Esophagus squamous epithelium (tissue), 5 donors: ENCODE measurements at places on chromosomes 7 and 10.

- no peak for DNase-seq
Measured at GRCh38 chr7:945556-946255, 8.8 kb downstream of the ADAP1 start.

DNA sequence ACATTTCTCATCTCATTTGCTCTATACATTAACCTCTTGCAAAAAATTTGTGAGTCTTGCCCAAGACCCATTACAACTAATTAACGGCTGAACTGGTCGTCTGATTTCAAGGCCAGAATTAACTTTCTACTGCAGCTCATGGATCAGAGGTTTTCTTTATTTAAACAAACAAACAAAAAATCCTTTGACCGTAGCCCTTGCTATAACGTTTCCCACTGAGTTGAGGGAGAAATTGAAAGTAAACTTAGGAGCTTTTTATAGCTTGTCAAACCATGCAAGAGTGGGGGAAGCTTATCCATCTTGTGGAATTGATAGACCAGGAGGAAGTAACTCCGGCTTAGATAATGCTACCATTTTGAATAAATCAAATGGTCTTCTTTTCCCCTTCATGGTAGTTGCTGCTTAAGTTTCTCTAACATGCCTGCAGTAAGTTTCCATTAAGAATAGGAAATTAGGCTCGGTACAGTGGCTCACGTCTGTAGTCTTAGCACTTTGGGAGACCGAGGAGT lies 3.3 kb downstream of the SRGN start:
- DNase-seq = no peak

DNA sequence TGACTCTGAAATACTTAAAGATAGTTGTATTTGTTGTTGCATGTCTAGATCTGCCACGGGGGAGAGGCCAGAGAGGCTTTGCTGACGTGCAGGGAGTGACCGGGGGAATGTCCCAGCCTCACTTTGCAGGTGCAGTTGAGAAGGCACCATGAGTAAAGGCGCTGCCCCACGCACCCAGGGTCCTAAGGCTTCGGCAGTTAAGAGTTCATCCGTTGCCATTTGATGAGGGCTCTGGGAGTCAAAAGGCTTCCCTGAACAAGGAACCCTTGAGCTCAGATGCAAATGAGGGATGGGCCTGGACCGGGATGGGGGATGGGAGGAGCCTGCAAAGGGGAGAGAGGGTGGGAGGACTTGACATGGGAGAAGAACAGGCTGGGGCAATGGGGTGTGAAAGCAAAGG lies 20.4 kb downstream of the PPP2R2D start:
- DNase-seq = no peak

DNA sequence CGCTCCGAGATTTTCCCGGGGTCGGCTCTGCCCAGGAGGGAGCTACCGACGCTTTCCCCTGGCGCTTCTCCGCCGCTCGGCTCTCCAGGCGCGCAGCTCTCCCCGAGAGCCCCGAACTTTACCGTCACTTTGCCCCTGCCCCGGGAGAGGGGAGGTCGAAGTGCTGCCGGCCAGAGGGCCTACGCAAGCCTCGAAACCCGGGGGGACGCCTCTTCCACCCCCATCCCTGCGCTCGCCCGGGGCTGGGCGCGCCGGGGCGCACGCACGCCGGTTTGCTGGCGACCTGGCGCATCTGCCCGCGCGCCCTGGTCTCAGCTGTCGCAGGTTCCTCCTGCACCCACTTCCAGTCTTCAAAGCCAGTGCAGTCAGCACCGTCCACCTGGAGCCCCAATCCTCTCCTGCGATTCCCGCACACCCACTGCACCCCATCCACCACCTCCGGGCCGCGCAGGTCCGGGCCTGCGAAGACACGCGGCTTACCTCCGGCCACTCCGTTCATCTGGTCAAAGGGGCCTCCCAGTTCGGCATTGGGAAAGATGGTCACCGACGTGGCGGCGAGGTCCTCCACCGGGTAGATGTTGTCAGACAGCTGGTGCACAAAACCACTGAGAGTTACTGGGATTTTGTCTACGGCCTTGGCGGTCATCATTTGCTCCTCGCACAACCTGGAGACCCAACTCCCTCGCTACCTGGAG lies 638 bp downstream of the EGR2 start:
- no peak for DNase-seq

GRCh38 chr7:67387851-67388250 lies 391.2 kb downstream of the TYW1 start:
- DNase-seq = no peak

GRCh38 chr7:51066405-51066882 lies 250.2 kb downstream of the COBL start:
- no peak for DNase-seq

GRCh38 chr7:157404845-157405481 lies 68.2 kb downstream of the DNAJB6 start:
- no peak for DNase-seq

DNA sequence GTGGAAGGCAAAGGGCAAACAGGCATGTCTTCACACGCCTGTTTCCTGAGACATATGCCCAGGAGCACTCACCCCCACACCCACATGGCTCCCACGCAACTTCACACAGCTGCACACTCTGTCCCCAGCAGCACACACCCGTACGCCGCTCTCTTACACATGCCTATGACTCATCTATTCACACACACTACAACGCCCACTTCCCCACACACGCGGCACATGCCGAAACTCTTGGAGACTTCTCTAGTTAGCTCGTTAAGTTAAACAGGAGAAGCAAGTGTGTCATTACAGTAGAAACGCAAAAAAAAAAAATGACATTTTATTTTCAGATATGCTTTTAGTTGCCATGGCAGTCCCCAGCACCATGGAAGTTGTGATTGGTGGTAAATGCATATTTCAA lies 6.7 kb downstream of the CALN1 start:
- DNase-seq = no peak

GRCh38 chr10:14208231-14208630 lies 122.5 kb downstream of the FRMD4A start:
- DNase-seq = no peak

DNA sequence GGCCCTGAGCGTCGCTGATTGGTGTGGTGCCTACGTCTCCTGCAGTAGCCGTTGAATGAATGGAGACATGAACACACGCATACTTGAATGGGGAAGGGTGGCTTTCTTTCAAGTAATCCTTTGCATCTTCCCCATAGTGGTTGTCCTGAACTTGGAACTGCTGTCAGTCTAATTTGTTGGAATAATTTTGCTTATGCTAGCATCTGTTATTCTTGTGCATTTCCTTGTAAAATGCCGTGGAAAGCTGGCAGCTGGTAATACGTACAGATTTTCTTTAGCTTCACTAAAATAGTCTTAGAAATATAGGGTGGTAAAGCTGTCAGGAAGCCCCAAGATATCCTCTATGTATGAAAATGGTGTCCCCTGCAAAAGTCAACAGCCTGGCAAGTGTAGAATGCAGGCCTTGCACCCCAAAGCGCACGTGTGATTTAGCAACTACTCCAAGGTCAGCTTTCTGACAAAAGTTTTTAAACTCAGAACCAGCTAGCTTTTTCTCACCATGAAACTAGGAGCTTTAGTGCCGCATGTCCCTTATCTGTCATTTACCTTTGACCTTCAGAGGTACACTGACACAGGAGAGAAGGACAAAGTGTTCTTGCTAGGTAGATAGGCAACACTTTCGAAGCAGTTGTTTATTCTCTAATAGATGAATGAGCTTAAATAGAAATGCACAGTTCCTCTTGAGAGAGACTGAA lies 70.8 kb downstream of the RBM33 start:
- no peak for DNase-seq

- DNase-seq = no peak
Measured at GRCh38 chr10:69901628-69902505, 100.2 kb downstream of the COL13A1 start.

- DNase-seq = no peak
Measured at GRCh38 chr7:16649196-16649595, 3.2 kb downstream of the BZW2 start.

DNA sequence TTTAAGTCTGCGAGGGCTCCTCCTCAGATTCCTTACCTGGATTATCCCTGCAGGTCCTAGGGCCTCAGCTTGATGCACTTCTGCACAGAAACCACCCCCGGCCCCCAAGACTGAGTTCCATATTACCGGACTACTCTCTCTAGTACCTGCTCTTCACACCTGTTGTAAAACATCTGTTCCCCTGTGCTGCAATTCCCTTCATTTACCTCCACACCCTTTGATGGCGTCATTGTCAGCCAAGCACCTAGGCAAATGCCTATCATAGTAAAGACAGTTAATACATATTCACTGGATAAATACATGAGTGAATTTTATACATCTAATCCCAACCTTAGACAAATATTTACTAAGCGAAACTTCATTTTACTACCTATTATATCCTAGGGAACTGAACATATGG lies 275.5 kb downstream of the PLXDC2 start:
- DNase-seq = no peak

- no peak for DNase-seq
Measured at GRCh38 chr7:99392046-99392445, 16.4 kb downstream of the PDAP1 start.

DNA sequence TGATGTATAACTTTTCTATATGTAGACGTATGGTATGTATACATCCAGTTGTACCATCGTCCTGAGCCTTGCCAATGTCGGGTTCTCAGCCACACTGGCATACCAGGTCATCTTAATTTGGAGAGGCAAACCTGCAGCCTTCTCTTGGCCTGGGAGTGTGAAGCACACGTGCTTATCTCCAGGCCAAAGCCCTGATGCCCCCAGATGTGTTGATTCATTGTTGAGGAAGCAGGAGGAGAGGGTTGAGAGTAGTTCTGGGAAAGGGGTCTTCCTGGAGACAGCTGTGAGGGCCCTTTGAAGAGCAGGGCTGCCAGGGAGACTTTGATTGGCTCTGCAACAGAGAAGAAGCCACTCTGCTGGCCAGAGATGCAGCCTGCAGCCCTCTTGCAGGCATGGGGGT lies 155.6 kb downstream of the ARHGAP21 start:
- DNase-seq = no peak

DNA sequence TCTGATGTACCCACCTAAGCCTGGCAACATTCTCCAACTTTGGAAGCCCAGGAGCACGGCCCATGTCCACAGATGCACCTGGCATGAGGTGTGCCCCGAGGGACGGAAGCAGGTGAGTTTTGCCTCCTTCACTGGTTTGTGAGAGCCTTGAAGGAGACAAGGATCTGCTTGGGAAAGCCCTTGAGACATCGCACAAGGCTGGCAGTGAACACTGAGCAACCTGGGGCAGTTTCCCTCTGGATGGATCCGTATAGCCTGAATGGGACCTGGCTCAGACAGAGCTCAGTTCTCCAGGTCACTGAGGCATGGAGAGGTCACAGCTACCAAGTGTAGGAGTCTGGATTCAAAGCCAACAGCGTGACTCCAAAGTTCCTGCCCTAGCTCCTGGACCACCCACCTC lies 8.8 kb upstream of the NUPR2 start:
- DNase-seq = no peak

- no peak for DNase-seq
Measured at GRCh38 chr7:139231513-139232376, 708 bp downstream of the UBN2 start.

DNA sequence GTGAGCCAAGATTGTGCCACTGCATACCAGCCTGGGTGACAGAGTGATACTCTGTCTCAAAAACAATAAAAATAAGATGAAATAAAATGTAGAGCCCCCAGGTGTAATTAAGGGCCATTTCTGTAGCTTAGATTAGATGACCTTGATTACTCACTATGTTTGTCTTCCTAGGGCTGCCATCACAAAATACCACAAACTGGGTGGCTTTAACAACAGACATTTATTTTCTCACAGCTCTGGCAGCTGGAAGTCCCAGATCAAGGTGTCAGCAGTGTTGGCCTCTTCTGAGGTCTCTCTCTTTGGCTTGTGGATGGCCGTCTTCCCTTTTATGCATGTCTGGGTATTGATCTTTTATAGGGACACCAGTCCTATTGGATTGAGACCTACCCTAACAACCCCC lies 6.1 kb downstream of the PTER start:
- no peak for DNase-seq

GRCh38 chr7:159154243-159154642 lies 9.6 kb upstream of the VIPR2 start:
- DNase-seq = no peak

- no peak for DNase-seq
Measured at GRCh38 chr10:116408719-116409118, 18.9 kb upstream of the PNLIPRP3 start.

DNA sequence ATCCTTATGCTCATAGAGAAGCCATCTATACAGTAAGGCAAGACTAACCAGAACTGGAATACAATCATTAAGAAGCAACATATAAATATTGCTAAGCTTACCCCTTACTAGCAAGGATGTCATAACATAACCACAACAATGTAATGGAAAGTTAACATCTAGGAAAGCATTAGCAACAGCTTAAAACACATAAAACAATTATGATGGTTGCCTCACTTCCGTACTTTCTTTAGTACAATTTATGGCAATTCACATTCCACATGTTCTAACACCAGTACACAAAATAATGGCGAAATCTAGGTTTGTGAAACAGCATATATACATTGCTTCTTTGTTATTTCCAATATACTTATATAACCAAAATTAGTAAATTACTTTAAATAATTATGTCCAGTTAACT lies 195.0 kb downstream of the AHR start:
- no peak for DNase-seq

DNA sequence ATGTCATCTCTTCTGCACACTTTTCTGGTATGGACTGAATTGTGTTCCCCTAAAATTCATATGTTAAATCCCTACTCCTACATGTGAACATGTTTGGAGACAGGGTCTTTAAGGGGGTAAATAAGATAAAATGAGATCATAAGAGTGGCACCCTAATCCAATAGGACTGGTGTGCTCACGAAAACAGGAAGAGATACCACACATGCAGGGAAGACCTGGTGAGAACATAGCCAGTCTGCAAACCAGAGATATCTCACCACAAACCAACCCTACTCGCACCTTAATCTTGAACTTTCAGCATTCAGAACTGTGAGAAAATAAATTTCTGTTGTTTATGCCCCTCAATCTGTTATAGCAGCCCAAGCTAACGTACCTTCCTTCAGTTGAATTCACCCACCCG lies 51.8 kb downstream of the VWDE start:
- no peak for DNase-seq

DNA sequence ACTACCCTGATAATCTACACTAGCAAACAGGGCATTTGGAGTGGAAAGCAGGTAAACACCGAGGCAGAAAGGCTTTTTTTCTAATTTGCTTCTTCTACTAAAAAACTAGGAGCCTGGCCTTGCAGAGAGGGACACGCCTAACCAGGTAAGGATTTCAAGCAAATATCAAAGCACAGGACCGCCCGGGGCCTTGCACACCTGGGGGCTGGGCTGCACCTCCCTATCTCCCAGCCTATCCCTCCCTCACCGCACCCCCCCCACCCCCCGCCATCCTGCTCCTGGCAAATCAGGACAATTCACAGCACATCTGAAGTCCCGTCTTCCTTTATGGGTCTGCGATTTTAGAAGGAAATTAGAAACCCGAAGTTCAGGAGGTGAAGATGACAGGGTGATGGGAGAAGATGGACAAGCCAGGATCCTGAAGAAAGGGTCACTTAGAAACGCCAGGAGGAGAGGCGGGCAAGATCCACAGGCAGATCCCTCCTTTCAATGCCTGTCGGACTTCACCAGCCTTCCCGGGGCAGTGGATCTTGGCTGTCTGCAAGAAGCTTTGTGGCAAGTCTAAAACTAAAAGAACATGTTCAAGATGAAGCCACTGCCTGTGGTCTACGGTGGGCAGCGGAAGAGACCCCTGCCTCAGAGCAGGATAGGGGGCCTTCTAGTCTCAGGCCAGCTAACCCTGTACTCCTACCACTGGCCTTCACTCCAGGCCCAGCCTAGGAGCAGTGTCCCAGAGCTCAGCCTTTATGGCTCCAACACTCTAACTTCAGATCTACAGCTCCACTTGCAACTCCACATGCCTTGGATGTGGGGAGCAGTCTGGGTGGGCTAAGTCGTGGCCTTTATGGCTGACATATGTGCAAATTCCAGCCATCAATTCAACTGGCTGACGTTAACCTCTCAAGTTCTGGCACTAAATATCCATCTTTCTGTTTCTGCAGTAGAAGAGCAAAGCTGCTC lies 43.9 kb downstream of the TNS3 start:
- DNase-seq = no peak
